Adrenal gland (tissue), 19 donors: ENCODE measurements at places on chromosomes 16 and 17. TPM values are rescaled to one million over a fixed set of nuclear protein-coding genes. Genes with fewer than 3 reads are reported as not detected.

- peaks cover 12% of the 10 kb centered on the region for H3K4me1 ChIP-seq
- no peak overlapping the region for H3K4me3 ChIP-seq
- H3K27me3 ChIP-seq: peaks cover 17% of the 10 kb centered on the region
- DNase-seq: no peak
- no peaks in the 10 kb centered on the region for H3K36me3 ChIP-seq
Observed at GRCh38 chr17:81030741-81031565, 4.0 kb upstream of the BAIAP2 start.

TXNDC11 gene
- polyA plus RNA-seq: 78.1 TPM

DNA sequence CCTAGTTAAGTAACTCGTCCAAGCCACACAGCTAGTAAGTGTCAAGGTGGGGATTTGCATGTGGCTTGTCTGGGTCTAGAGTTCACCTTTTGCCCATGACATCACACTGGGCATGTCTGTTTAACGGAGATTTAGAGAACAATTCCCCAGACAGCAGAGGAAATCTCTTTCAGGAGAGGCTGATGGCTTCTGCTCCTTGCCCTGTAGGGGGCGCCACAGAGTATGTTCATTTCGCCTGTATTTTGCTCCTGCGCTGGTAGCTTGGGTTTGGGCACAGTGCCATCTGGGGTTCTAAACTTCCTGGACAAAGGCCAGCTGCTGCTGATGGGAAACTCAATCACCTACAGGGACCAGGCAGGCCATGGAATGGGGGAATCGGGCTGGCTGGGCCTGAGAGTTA, 20.4 kb downstream of the OTOA start:
- no peak overlapping the region for H3K27ac ChIP-seq
- no peaks in the 10 kb centered on the region for H3K4me1 ChIP-seq
- no peak overlapping the region for H3K4me3 ChIP-seq

DNA sequence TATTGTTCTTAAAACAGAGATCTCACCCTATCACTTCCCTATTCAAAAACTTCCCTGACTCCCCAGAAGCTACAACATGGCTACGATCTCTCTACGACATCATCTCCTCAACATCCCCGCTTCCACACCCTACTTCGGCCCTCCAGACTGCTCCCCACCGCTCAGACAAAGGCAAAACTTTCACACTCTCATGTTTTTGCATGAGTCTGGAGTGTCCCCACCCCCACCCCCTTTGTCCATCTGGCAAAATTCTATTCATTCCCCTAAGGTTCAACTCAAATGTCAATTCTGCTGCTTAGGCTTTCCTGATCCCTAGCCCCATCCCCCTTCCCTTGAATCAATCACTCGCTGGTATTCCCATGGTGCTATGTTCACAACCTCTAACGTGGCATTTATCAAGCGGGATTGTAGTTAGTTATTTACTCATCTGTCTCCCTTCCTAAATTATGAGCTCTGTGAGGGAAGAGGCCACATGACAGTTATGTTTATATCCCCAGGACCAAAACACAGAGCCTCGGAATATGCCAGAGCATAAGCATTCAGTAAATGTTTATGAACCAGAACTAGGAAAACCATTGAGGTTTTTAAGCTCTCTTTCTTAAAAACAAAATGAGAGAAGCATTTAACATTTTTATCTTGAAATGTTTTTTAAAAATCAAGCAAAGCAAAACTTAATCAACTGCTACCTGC, 55.9 kb downstream of the STX8 start:
- H3K27me3 ChIP-seq: no peaks in the 10 kb centered on the region
- H3K36me3 ChIP-seq: no peaks in the 10 kb centered on the region
- no peak overlapping the region for H3K4me3 ChIP-seq

DNA sequence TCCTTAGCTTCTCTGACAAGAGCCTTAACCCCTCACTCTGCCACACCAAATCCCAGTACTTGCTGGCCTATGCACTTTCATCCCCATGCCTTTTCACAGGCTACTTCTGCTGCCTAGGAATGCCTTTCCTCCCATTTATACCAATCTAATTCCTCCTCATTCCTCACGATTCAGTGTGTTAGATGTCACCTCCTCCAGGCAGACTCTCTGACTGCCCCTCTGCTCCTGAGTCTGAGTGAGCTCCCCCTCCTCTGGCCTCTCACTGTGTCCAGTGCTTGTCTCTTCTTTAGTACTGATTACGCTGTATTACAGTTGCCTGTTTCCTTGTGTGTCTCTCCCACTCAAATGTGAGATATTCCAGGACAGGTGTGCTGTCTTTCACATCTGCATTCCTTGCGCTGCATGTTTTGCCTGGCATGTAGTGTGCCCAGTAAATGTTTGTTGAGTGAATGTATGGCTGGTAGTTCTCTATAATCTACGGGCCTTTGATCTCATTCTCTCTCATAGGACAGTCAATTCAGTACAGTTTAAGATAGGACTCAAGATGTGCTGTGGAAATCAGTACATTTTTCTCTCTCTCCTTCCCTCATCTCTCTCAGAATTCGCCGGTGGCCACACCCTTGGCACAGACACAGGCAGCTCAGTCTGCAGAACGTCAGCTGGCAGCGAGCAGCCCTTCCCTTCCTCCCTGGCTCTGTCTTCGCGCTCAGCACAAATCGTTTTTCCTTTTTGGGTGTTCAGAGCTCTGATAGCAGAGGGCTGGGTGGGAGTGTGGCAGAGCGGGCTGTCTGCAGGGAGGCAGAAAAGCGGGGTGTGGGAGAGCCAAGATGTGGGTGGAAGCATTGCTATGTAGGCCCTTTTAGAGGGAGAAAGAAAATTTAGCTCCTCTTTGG, 18.5 kb downstream of the ARL4D start:
- peak overlapping the region; percentile 13 for H3K27ac ChIP-seq
- H3K4me1 ChIP-seq: peaks cover 16% of the 10 kb centered on the region

DNA sequence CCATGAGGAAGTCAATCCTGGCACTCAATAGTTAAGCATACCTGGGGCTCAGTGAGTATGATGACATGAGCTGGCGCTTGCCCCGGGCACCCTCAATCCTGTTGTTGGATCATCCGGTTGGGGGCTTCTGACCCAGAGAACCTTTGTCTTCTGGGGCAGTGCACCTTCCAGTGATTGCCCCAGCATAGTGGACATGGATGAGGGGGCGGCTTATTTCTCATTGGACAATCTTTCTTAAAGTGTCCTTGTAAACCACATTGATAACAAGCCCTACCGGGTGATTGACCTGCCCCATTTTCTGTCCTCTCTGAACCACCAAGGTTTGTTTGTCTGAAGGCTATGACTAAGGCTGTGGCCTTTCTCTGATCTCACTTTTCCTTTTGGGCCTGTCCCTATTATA, 18.2 kb downstream of the IGSF6 start:
- no peak overlapping the region for H3K4me3 ChIP-seq
- H3K27me3 ChIP-seq: no peaks in the 10 kb centered on the region
- H3K4me1 ChIP-seq: peaks cover 43% of the 10 kb centered on the region
- no peaks in the 10 kb centered on the region for H3K36me3 ChIP-seq

GRCh38 chr16:4987250-4987579, 29.1 kb downstream of the SEC14L5 start:
- H3K36me3 ChIP-seq: no peaks in the 10 kb centered on the region
- H3K4me3 ChIP-seq: no peak overlapping the region
- no peak overlapping the region for H3K27ac ChIP-seq

HSDL1 gene
- polyA plus RNA-seq: 28.6 TPM
